ENCODE measurements at places on chromosomes 6 and 20. TPM values are rescaled to one million over a fixed set of nuclear protein-coding genes. Genes with fewer than 3 reads are reported as not detected.

HLA-F gene
- total RNA-seq: 124 TPM

DEFB124 gene
- 7.6 TPM for total RNA-seq

ARFGEF3 gene
- 1.6 TPM for total RNA-seq

DNA sequence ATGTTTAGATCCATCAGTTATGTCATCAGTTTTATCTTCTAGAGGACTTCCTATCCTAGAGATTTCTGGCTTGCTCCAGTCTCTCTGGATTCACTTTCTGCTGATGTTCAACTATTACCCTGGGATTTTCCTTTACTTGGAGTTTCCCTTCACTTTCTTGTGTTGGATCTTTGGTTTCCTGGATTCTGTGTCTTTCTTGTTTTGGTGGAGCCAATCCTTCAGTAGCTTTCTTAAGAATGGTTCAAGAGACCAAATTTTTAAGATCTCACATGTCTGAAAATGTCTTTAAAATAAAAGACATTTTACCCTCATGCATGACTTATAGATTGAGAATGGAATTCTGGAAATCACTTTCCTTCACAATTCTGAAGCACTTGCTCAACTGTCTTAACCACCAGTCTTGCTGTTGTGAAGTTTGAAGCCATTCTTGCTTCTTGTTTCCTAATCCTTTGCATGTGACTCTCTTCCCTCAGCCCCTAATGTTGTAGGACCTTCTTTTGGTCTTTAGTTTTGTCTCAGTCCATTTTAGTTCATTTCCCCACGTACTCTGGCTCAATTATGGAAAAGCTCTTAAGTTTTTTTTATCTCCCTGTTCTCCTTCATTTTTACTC lies 87.9 kb downstream of the ARID1B start:
- H3K4me3 ChIP-seq: no peak overlapping the region
- H3K27ac ChIP-seq: no peak overlapping the region
- peaks cover 13% of the 10 kb centered on the region for H3K4me1 ChIP-seq
- no peaks in the 10 kb centered on the region for H3K27me3 ChIP-seq
- DNase-seq: no peak
- no peaks in the 10 kb centered on the region for H3K36me3 ChIP-seq

DNA sequence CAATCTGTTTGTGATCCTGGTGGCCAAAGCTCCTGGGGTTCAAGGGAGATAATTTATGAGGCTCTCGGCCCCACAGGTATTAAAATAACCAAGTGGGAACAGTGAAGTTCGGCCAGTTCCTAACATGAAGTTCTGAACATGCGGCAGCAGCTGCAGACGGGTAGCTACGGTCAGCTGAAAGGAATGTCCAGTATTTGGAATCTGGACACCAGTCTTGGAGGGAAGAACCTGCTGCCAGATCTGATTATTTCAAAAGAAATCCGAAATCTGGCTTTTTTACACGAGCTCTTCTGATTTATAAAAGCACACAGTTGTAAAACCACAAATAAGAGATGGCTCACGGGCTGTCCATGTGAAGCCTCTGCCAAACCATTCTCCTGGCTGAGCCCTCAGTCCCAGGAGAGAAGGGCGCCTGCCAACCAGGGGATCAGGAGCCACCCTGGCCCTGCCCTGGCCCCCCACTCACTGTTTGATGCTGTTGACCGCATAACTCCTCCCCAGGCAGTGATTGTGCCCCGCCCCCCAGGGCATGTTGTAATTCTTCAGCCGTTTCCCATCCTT lies 28.2 kb upstream of the KCNB1 start:
- no peak overlapping the region for H3K4me3 ChIP-seq
- H3K4me1 ChIP-seq: peaks cover 3% of the 10 kb centered on the region
- no peaks in the 10 kb centered on the region for H3K27me3 ChIP-seq
- DNase-seq: peak; percentile 90
- peak overlapping the region; percentile 0 for H3K27ac ChIP-seq

DNA sequence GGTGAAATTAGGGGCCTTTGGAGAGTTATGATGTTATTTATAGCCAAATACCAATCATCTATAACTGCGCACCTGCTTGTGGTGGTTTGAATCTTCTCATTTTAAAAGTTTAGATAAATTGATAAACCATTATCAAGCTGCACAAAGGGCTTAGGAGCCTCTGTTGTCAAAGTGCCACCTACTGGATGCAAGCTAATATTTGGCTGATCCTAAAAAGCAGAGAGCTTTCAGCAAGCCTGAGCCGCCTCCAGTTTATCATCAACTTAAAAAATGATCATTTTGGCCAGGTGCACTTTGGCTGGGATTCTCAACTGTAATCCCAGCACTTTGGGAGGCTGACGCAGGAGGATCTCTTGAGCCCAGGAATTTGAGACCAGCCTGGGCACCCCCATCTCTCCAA lies 58.5 kb upstream of the ATXN1 start:
- H3K4me3 ChIP-seq: no peak overlapping the region
- DNase-seq: no peak
- no peaks in the 10 kb centered on the region for H3K27me3 ChIP-seq
- H3K36me3 ChIP-seq: no peaks in the 10 kb centered on the region
- H3K27ac ChIP-seq: no peak overlapping the region
- H3K4me1 ChIP-seq: no peaks in the 10 kb centered on the region

GRCh38 chr6:155847711-155848110 lies 392.1 kb upstream of the NOX3 start:
- H3K4me3 ChIP-seq: no peak overlapping the region
- DNase-seq: no peak
- H3K4me1 ChIP-seq: no peaks in the 10 kb centered on the region
- H3K36me3 ChIP-seq: no peaks in the 10 kb centered on the region

DNA sequence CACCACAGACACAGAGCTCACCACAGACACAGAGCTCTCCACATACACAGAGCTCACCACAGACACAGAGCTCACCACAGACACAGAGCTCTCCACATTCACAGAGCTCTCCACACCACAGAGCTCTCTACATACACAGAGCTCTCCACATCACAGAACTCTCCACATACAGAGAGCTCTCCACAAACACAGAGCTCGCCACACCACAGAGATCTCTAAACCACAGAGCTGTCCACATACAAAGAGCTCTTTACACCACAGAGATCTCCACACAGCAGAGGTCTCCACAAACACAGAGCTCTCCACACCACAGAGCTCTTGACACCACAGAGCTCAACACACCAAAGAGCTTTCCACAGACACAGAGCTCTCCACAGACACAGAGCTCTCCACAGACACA lies 55.8 kb downstream of the ERMARD start:
- H3K27me3 ChIP-seq: no peaks in the 10 kb centered on the region
- H3K36me3 ChIP-seq: no peaks in the 10 kb centered on the region
- no peaks in the 10 kb centered on the region for H3K4me1 ChIP-seq

All from aorta (tissue), 5 donors.